ENCODE measurements at places on chromosomes 5 and 9.
A peak's percentile ranks its signal among the peaks of the same experiment; 100 is the strongest.

GRCh38 chr5:85614489-85614888, 1003.3 kb upstream of the COX7C start:
- DNase-seq = no peak
- H3K36me3 ChIP-seq = no peaks in the 10 kb centered on the region
- H3K4me1 ChIP-seq = no peaks in the 10 kb centered on the region
- no peak overlapping the region for H3K4me3 ChIP-seq

- no peaks in the 10 kb centered on the region for H3K27me3 ChIP-seq
- no peaks in the 10 kb centered on the region for H3K36me3 ChIP-seq
- H3K4me1 ChIP-seq = no peaks in the 10 kb centered on the region
Measured at GRCh38 chr5:146592352-146592751, 76.4 kb upstream of the GPR151 start.

DNA sequence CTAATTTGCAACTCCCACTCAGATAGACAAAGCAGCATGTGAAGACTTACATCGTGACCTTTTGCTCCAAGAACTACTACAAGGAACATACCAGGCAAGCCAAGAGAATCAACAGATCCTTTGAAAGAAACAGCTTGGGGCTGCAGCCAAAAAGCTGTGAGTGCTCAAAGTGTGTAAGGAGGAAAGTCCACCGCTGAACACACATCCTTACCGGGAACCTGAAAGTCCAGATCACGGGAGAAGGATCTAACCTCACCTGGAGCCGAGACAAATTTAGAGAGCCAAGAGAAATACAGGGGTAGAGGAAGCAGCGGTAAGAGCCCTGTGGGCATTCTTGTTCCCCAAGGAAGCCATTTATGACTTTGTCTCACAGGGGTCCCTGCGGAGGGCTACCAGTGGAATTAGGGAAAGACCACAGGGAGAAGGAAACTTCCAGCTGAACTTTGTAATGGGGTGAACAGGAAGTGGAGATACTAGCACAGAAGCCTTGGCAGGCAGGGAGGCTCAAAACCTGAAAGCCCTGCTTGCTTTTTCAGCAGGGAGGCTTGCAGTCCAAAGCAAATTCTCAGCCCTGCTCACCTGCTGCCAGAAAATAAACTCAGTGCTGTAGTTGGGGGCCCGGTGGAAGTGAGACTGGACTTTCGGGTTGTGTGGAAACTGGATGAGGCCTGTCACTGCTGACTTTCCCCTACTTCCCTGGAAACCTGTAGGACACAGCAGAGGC, 350.2 kb downstream of the DTWD2 start:
- peak overlapping the region; percentile 62 for H3K27ac ChIP-seq
- H3K36me3 ChIP-seq = no peaks in the 10 kb centered on the region
- no peaks in the 10 kb centered on the region for H3K4me1 ChIP-seq
- H3K27me3 ChIP-seq = no peaks in the 10 kb centered on the region

GRCh38 chr5:5665225-5666075, 243.0 kb downstream of the ICE1 start:
- H3K36me3 ChIP-seq = no peaks in the 10 kb centered on the region
- no peak for DNase-seq
- no peak overlapping the region for H3K4me3 ChIP-seq

- H3K27me3 ChIP-seq = no peaks in the 10 kb centered on the region
- no peaks in the 10 kb centered on the region for H3K4me1 ChIP-seq
- H3K36me3 ChIP-seq = no peaks in the 10 kb centered on the region
- DNase-seq = no peak
- no peak overlapping the region for H3K27ac ChIP-seq
Measured at GRCh38 chr9:28365728-28366127, 792.4 kb upstream of the C9orf72 start.

DNA sequence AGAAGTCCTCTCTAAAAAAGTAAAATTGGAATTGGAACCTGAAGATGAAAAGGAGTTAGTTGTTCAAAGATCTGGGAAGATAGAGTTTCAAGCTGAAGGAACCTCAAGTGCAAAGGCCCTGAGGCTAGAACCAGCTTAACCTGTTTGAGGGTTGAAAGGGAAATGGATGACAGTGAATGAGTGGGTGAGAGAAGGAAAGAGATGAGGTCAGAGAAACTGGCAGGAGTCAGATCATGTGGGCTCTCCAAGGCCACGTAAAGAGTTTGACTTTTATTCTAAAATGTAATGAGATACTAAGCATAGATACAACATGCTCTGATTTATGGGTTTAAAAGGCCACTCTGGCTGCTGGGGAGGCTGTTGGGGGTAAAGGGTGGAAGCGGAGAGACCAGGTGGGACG, 2.5 kb upstream of the RAD23B start:
- no peaks in the 10 kb centered on the region for H3K36me3 ChIP-seq
- H3K27me3 ChIP-seq = no peaks in the 10 kb centered on the region
- no peak overlapping the region for H3K4me3 ChIP-seq
- no peak for DNase-seq
- no peaks in the 10 kb centered on the region for H3K4me1 ChIP-seq

GRCh38 chr5:129996896-129997295, 92.6 kb downstream of the CHSY3 start:
- no peaks in the 10 kb centered on the region for H3K27me3 ChIP-seq
- H3K4me3 ChIP-seq = no peak overlapping the region
- no peak overlapping the region for H3K27ac ChIP-seq
- H3K36me3 ChIP-seq = no peaks in the 10 kb centered on the region

DNA sequence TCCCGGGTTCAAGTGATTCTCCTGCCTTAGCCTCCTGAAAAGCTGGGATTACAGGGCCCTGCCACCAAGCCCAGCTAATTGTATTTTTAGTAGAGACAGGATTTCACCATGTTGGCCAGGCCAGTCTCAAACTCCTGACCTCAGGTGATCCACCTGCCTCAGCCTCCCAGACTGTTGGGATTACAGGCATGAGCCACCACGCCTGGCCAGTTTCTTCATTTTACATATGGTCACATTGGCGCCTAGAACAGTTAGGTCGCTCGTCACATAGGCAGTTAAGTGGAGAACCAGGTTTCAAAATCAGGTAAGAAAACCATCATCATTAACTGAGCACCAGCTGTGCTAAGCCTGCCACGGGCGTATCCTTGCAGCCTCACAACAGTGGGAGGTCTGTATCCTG, 36.1 kb downstream of the OLFML2A start:
- DNase-seq = no peak
- no peak overlapping the region for H3K4me3 ChIP-seq
- H3K27me3 ChIP-seq = no peaks in the 10 kb centered on the region
- H3K36me3 ChIP-seq = no peaks in the 10 kb centered on the region
- H3K27ac ChIP-seq = peak overlapping the region; percentile 32

- DNase-seq = no peak
- no peaks in the 10 kb centered on the region for H3K36me3 ChIP-seq
- H3K27ac ChIP-seq = no peak overlapping the region
- H3K4me1 ChIP-seq = no peaks in the 10 kb centered on the region
- no peak overlapping the region for H3K4me3 ChIP-seq
Measured at GRCh38 chr5:94690778-94691177, 72.3 kb downstream of the SLF1 start.

GRCh38 chr9:101035098-101035497, 6.6 kb downstream of the PLPPR1 start:
- no peak overlapping the region for H3K4me3 ChIP-seq
- no peaks in the 10 kb centered on the region for H3K36me3 ChIP-seq
- no peak overlapping the region for H3K27ac ChIP-seq
- no peaks in the 10 kb centered on the region for H3K27me3 ChIP-seq

GRCh38 chr5:57028161-57028560, 76.2 kb upstream of the MIER3 start:
- H3K4me3 ChIP-seq = no peak overlapping the region
- H3K27me3 ChIP-seq = no peaks in the 10 kb centered on the region
- no peak overlapping the region for H3K27ac ChIP-seq
- no peaks in the 10 kb centered on the region for H3K4me1 ChIP-seq

DNA sequence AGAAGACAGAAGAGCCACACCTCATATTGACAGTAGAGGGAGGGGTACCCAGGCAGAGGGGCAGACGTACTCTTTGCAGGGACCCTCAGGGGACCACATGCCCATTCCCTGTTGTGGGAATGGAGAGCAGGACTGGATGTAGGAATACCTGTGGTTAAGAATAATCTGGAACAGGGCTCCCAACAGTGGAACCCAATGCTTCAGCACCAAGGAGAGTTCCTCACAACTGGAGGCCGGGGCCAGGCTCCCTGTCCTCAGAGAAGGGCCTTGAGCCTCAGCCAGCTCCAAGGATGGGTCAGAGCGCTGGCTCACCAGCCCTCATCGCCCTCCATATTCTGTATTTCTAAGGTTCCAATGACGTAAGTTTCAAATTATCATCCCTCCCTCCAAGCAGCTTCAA, 7.4 kb upstream of the SHC3 start:
- H3K27ac ChIP-seq = no peak overlapping the region
- no peaks in the 10 kb centered on the region for H3K27me3 ChIP-seq
- H3K4me1 ChIP-seq = no peaks in the 10 kb centered on the region
- H3K4me3 ChIP-seq = no peak overlapping the region
- H3K36me3 ChIP-seq = no peaks in the 10 kb centered on the region

- no peak overlapping the region for H3K4me3 ChIP-seq
- no peak overlapping the region for H3K27ac ChIP-seq
- H3K27me3 ChIP-seq = no peaks in the 10 kb centered on the region
- no peak for DNase-seq
- no peaks in the 10 kb centered on the region for H3K4me1 ChIP-seq
Measured at GRCh38 chr5:88548136-88548805, 279.6 kb upstream of the TMEM161B start.

DNA sequence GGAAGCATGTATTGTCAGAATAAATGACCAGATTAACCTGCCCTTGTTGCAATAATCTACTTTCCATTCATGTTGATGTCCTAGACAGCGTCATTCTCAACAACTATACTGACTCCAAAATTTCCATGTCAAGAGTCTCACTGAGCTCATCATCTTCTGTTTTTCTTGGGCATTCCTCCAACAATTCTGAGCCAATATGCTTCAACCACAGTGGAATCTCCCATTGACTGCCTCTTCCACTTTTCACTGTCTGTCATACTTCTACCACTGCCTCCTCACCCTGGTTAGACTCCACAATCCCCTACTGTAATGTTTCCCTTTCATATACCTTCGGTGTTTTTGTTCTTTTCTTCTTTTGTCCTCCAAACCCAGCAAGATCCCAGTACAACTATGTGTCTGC, 162.8 kb downstream of the TLE1 start:
- H3K27me3 ChIP-seq = no peaks in the 10 kb centered on the region
- H3K4me1 ChIP-seq = peaks cover 6% of the 10 kb centered on the region
- no peak overlapping the region for H3K4me3 ChIP-seq
- H3K27ac ChIP-seq = no peak overlapping the region
- no peak for DNase-seq
- H3K36me3 ChIP-seq = no peaks in the 10 kb centered on the region

DNA sequence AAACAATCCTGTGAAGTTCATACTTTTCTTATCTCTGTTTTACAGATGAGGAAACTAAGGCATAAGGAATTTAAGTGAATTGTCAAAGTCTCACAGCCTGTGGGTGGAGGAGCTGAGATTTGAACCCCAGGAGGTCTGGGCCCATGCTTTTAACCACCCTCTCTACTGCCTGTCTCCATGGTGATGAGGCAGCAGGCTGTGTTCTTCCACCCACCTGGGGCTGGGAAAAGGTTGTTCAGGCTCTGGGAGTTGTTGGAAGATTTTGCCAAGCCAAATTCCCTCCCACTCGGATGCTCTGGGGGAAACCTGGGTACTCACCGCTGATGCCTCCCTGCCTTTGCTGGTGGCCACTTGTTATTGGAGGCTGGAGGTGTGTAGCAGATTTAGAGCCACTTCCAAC, 18.3 kb upstream of the SYNPO start:
- H3K36me3 ChIP-seq = no peaks in the 10 kb centered on the region
- no peaks in the 10 kb centered on the region for H3K4me1 ChIP-seq
- H3K27me3 ChIP-seq = no peaks in the 10 kb centered on the region
- no peak overlapping the region for H3K27ac ChIP-seq
- no peak overlapping the region for H3K4me3 ChIP-seq

DNA sequence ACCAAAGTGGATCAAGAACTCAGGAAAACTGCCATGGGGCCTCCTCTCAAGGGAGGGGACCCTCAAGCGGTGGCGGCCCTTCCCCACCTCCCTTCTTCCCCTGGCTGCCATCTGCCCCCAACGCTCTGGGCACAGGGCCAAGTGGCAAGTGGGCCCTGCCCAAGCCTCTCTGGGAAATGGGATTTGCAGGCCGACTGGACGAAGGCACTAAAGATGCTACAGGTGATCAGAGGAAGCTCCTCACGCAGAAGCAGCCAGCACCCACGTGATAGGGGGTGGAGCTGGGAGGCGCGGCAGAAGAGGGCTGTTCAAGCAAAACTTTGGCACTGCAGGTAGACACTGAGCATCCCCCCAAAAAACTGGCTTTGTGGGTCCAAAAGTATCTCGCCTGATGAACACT, 52.7 kb upstream of the UBTD2 start:
- no peak for DNase-seq
- no peaks in the 10 kb centered on the region for H3K36me3 ChIP-seq
- H3K27me3 ChIP-seq = no peaks in the 10 kb centered on the region
- no peaks in the 10 kb centered on the region for H3K4me1 ChIP-seq
- no peak overlapping the region for H3K4me3 ChIP-seq

GRCh38 chr5:143714629-143715028, 97.3 kb upstream of the HMHB1 start:
- no peaks in the 10 kb centered on the region for H3K4me1 ChIP-seq
- DNase-seq = no peak
- H3K27ac ChIP-seq = no peak overlapping the region
- H3K4me3 ChIP-seq = no peak overlapping the region
- no peaks in the 10 kb centered on the region for H3K27me3 ChIP-seq

DNA sequence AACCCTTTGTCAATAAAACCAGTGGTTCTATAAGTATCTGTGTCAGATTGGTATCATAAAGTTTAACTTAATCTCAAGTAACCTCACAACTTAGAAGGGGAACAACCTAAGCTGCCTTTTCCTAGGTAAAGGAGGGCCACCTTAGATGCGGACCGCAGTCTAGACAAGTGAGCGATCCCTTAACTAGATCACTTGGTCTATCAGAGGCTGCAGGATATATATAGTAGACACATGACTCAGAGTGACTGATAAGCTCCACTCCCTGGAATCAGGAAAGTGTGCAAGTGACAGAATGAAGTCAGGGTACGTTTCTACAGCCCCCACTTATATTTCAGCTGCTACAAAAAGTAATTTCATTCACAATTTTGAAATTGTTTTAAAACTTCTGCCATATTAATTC, 7.4 kb downstream of the REEP5 start:
- H3K4me1 ChIP-seq = no peaks in the 10 kb centered on the region
- DNase-seq = no peak
- H3K4me3 ChIP-seq = no peak overlapping the region
- H3K36me3 ChIP-seq = no peaks in the 10 kb centered on the region

GRCh38 chr9:105842023-105842644, 147.8 kb downstream of the TMEM38B start:
- no peaks in the 10 kb centered on the region for H3K36me3 ChIP-seq
- DNase-seq = no peak
- H3K4me1 ChIP-seq = no peaks in the 10 kb centered on the region
- no peak overlapping the region for H3K27ac ChIP-seq

GRCh38 chr5:37665889-37666288, 174.0 kb downstream of the GDNF start:
- DNase-seq = peak; percentile 13
- H3K27ac ChIP-seq = no peak overlapping the region
- H3K27me3 ChIP-seq = no peaks in the 10 kb centered on the region
- H3K4me3 ChIP-seq = no peak overlapping the region
- peaks cover 14% of the 10 kb centered on the region for H3K4me1 ChIP-seq
- no peaks in the 10 kb centered on the region for H3K36me3 ChIP-seq
